Ecto neural progenitor cell (in vitro differentiated cells): ENCODE measurements at places on chromosomes 13 and 19.

GRCh38 chr13:111265006-111265700, 55.3 kb upstream of the TEX29 start:
- DNase-seq, result no peak

GRCh38 chr13:61414686-61415057, 977 bp downstream of the PCDH20 start:
- DNase-seq, result no peak

DNA sequence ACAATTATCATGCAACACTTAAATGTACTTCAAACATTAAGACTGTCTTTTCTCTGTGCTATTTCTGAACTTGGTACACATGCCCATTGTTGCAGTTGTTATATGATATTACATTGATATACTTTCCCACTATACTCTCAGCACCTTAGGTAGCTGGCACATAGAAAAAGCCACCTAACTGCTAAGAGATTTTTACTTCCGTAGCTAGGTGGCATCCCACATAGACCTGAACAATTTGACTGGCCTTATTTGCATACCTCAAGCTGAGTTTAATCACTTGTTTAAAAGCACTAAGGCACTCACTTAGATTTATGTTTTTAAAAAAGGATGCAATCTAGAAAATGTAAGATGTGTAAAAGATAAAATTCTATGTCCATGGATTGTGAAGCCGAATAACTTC, 194.2 kb downstream of the POU4F1 start:
- DNase-seq, result no peak

DNA sequence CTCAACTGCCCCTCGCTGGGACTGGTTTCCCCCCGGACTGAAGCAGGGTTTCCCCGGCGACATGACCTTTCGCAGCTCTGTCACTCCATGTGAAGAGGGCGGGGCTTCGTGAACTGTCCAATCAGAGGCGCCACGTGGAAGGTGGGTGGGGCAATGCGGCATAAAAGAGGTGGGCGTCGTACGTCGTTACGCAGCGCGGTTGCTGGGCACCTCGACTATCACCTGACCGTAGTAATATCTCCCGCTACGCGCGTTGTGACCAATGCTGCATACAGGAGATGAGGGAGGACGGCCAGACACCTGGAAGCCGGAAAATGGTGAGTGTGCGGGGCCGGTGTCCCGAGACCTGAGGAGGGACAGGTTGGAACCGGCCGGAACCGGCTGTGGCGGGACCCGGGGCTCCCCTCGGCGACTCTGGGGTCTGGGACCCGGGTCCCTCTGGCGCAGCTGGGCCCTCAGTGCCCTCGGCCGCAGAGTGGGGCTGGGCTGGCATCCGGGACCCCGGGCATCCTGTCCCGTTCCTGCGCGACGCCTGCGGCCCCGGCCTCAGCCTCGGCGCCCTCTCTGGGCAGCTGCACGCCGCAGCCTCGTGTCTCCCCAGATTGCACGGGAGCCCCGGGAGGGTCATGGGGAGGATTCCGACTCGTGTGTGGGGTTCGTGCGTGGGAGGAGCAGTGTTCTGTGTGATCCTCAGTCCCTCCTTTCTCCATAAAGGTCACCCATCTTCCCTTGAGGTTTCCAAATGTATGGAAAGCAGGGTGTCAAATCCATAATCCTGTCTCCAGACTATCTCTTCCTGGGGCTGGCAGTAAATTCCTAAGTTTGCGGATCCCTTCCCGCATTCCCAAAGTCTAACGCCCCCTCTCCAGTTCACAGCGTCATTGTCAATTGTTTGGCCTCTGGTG, 32.2 kb downstream of the ZNF136 start:
- DNase-seq, result no peak

- DNase-seq, result no peak
These were observed 4.2 kb downstream of the PGPEP1 start for GRCh38 chr19:18344582-18344950.

- DNase-seq, result peak; percentile 84
These were observed 2.4 kb downstream of the TIMM13 start for GRCh38 chr19:2424686-2425621.

- DNase-seq, result no peak
These were observed 9.5 kb downstream of the MAN2B1 start for GRCh38 chr19:12656899-12657571.

GRCh38 chr19:49361438-49362047, 673 bp downstream of the TEAD2 start:
- DNase-seq, result peak; percentile 85

- no peak for DNase-seq
These were observed 94.2 kb downstream of the ZNF737 start for GRCh38 chr19:20471431-20471830.

- no peak for DNase-seq
These were observed 90.0 kb upstream of the SERP2 start for GRCh38 chr13:44283600-44283999.

DNA sequence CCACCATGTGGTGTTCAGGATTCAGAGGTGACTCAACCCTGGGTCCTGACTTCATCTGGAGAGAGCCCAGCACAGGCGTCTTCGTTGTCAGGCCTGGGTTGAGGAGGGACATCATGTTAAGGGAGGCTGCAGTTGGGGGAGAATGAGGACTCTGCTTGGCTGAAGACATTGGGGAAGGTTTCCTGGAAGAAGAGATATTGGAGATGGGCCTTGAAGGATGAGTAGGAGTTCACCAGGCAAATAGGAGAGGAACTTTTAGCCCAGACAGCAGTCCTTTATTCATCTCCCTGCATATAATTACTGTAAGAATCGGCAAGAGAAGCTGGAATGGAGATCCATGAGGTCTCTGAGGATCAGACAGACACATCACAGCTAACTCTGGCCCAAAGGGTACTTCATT, 38.9 kb downstream of the VAV1 start:
- no peak for DNase-seq

DNA sequence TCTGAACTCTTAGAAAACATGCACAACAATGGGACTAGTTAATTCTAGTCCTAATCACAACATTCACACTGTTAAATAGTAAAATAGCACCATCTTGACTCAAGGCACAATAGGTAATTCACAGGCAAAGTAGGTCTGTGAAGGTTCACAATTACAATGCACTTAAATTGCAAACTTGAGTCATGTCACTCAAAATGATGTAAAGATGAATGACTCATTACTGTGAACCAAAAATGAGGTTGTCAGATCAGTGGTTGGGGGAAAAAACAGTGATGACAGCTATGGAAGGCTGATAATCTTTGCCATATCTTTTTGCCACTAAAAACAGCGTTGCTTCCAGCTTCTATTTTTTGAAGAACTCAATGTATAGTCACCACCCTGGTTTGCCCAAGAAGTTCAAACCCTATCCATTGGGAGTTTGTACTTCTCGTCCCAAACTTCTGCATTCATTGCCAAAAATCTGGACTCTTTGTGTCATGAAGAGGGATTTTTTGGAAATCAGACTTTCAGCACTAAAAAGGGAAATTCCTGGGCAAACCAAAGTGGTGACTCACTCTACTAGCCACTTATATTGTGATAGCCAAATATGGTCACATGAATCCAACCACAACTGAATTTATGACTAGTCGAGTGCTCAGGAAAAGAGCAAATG, 200.9 kb upstream of the TMTC4 start:
- DNase-seq, result no peak

DNA sequence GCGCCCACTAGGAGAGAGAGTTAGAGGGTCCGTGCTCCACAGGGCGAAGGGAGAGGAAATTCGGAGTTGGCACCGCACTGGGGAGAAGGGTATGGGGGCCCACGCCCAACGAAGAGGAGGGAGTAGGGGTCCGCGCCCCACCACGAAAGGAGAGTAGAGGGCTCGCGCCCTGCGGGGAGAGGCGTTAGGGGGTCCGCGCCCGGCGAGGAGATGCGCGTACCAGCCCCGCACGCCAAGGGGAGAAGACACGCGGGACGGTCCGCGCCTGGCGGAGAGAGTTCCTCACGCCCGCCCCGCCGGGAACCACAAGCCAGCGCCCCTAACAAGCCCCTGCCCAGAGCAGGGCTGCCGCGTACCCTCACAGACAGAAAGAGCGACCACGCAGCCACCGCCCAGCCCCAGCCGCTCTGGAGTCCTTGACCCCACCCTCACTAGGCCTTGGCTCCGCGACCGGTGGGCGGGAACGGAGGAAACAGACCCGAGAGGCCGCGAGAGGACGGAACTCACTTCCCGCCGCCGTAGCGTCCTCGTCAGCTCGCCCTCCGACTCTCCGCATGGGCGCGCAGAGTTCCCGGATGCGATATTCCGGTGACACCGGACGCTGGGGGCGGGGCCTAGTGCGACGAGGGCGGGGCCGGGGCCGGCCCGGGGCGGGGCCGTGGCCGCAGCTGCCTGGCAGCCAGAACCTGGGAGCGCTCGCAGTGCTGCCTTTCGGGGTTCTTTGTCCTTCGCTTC, 20.0 kb upstream of the ZSCAN18 start:
- no peak for DNase-seq

- DNase-seq, result no peak
These were observed 1.7 kb downstream of the MAP3K10 start for GRCh38 chr19:40192758-40193586.

GRCh38 chr13:90751026-90751425, 596.5 kb upstream of the MIR17HG start:
- no peak for DNase-seq

DNA sequence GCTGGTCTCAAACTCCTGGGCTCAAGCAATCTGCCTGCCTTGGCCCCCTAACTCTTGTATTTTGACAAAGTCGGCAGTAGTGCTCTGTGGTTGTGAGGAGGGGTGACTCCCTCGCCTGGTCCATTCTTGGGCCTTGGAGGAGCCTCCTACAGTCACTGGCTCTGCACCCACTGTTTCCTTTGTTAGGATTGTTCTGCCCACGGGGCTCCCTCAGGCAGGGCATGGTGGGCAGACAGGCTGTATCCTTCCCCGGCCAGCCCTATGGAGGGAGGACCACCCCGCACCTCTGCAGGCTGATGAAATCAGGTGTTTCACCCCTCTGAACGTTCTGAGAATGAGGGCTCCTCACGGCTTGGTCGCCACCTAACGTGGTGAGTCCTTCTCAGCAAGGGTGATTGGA, 9.2 kb downstream of the FCAR start:
- no peak for DNase-seq

DNA sequence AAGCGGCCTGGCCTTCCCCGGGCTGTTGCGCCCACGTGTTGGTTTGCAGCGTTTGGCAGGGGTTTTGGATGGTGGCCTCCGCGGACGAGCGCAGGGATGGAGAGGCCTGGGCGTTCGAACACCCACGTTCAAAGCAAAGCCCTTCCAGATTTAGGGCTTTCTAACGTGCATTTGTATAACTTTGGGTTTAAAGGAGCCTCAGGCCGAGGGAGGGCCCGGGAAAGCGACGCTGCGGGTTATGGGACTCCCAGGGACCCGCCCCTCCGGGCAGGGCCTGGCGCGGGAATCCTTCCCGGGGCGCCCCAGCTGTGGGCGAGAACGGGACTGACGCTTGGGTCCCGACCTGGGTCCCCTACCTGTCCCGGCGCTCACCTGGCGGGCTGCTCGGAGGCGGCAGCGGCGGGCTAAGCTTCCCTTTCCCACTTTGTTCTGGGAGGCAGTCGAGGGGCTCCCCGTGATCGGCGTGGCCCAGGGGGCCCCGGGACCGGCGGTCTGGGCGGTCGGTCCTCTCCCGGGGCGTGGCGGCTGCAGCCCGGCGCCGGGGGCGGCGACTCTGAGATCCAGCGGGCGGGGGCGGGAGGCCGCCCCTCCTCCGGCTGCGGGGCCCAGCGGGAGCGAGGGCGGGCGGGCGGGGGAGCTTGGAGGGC, at the start of gene FBXO17:
Gene FBXO17, minus strand, starts transcription at position 529 of the 647 bp plus-strand sequence. CDS start 25,423 bp downstream, outside the sequence.
- peak; percentile 80 for DNase-seq

GRCh38 chr13:113770937-113771336, 11.9 kb downstream of the TMEM255B start:
- DNase-seq, result no peak

GRCh38 chr19:14563989-14564651, 7.7 kb downstream of the NDUFB7 start:
- peak; percentile 70 for DNase-seq

DNA sequence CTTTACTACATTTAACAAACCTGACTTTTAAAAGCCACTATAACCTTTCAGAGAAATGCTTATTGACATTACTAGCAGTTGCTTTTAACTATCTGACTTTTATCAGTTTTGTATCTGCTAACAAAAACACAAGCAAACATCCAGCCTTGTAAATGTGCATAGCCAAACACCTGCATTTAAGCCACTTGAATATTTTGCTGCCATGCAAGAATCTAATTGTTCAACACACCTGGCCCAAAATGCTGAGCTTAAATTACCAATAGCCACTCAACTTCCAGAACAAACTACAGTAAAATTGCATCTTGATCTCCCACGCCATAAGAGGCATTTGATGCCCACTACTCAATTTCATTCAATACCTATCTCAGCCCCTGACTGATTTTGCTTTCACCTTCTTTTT, 9.3 kb downstream of the ZIC5 start:
- DNase-seq, result no peak

GRCh38 chr13:80083853-80084676, 256.9 kb downstream of the SPRY2 start:
- no peak for DNase-seq

DNA sequence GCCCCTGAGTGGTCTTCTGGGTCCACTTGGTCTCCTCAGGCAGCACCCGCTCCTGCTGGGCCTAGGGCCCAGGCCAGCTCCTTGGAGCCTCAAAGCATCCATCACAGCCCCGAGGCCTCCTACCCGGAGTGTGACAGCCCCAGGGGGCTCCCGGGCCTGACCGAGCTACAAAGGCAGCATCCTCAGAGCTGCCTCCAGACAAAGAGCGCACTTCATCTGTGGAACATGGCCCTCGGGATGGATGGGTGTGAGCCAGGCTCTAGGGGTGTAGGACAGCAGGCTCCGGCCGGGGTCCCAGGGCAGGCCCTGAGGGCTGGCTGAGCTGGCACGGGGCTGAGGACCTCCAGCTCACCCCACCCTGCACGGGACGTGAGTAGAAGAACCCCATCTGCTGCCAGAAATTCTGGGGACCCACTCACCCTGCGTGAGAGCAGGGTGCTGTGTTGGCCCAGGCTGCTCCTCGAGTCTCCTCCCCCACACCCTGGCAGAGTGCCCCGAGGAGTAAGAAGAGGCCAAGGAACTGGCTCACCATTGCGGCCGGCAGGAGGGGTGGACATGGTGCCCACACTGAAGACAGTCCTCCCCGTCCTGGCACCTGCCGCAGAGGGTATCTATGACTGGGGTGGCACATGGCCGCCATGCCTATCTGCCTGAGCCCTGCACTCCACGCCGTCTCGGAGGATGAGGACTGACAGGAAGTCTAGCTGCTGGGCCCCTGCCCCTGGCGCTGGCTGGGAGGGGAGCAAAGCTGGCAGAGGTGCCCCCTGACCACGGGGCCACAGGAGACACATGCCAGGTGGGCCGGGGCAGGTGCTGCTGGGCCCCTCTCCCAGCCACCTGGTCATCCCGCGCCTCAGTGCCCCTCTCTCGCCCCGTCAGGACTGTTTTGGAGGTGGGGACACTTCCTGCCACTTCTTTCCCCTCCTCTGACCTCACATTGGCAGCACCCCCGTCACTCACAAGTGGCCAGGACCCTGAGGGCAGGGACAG, 22.3 kb downstream of the CEBPG start:
- DNase-seq, result no peak

GRCh38 chr13:40586886-40587565, 79.4 kb downstream of the FOXO1 start:
- DNase-seq, result no peak

DNA sequence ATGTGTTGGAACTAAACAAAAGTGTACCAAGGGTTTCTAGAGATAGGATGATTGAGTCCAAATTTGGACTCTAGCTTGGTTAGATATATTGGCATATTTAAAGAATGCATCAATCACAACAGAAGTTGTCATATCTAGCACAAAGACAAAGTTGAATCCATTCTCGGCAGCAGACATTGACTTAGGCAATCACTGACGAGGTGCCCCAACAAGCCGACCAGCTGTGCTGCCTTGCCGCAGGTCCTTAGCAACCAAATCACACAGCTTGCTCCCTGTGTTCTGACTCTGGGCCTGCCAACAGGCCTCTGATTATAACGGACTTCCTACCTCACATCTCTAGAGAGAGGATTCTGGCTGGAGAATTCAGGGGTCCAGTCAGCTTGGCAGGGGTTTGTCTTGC, 208.7 kb downstream of the MTUS2 start:
- no peak for DNase-seq
